ENCODE measurements at places on chromosomes 5 and 9.

GRCh38 chr9:123266655-123267399 is 1.6 kb downstream of the STRBP start:
- no peak for DNase-seq

DNA sequence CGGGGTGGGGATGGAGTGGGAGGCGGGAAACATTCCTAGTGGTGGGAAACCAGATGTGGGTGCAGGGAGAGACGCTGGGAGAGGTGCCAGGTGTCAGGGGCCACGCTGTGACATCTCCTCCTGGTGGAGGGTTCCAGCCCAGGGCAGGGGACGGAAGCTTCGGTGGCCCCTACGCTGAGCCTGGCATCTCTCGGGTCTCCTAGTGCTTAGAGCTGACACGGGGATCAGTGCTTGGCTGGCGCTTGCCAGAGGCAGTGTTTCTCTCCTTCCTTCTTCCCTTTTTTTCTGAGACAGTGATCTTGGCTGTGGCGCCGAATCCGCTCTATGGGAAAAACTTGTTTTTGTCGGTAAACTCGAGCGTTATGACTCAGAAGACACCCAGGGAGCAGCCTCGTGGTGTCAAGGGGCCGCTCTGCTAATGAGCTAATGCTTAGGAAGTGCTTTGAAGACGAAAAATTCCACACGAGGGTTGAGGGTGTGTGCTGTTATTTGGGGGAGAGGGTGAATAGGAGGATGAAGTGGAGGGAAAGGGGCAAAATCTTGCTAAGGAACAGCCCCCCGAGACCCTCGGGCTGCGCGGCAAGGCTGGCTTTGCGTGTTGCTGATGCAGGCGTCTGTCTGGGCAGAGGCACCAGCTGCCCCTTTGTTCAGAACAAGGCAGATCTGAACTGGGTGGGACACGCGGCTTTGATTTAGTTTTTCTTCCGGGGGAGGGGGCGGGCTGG is 20.4 kb upstream of the IER5L start:
- DNase-seq, result peak; percentile 76

GRCh38 chr5:83914662-83915418 is 194.2 kb upstream of the HAPLN1 start:
- peak; percentile 43 for DNase-seq

DNA sequence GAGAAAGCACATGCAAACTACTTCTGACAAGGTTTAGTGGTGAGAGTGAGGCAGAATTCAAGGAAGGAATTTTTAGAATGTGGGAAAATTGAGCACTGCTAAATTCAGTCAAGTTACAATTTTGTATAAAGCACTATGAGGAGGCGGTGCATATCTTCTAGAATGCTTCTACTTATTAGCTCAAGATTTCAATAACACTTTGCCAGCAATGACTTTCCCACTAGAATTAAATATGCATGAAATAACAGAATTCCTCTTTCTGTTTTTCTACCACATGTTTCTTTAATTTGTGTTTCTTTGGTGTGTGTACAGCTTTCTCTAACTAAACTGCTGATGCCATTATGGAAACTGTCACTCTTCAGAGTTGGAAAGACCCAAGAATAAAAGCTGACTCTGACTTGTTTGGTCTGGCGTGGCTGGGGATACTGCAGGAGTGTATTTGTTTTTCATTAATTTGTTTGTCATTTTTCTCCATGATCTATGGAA is 163.5 kb downstream of the ARSB start:
- DNase-seq, result no peak

- DNase-seq, result no peak
Measured at GRCh38 chr9:6218099-6218502, 2.5 kb downstream of the IL33 start.

- DNase-seq, result no peak
Measured at GRCh38 chr9:83937861-83938455, 16.7 kb upstream of the KIF27 start.

- DNase-seq, result no peak
Measured at GRCh38 chr5:6393596-6394194, 15.3 kb upstream of the MED10 start.

DNA sequence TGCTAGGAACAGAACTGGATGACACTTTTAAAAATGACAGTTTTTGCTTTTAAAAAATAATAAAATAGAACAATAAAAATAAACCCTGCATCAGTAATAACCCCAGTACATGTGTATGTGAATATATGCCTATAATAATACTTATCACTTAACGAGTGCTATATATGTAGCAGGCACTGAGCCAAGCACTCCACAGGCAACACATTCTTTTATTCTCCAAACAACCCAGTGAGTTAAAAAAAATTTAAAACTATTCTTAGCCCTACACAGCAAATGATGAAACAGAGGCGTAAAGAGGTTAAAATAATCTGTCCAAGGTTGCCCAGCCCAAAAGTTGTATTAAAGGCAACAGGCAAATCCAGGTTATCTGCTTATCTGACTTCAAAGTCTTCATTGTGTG is 124.5 kb upstream of the SMIM23 start:
- no peak for DNase-seq

DNA sequence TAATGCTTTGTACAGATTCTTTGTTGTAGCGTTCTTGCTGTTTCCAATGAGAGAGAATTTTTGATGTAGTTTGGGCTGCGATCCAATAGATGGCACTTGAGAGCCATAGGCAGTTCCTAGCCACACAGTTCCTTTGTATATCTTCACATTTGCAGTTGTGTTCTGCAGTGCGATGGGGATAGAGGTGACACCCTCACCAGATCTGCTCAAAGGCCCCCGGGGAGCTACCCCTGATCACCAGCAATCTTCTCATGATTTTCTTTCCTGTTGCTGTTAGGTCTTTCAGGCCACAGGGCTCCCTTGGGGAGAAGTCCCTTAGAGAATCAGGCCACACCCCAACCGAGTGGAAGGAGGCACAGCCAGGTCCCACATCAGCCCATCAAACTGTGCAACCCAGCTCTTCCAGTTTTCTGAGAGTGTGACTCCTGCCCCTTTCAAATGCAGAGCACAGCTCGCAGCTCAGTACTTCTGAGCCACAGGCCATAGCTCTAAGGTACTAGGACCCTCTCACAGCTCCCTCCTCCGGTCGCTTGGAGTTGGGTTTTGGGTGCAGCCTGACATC is 353.7 kb downstream of the SLCO4C1 start:
- DNase-seq, result no peak

DNA sequence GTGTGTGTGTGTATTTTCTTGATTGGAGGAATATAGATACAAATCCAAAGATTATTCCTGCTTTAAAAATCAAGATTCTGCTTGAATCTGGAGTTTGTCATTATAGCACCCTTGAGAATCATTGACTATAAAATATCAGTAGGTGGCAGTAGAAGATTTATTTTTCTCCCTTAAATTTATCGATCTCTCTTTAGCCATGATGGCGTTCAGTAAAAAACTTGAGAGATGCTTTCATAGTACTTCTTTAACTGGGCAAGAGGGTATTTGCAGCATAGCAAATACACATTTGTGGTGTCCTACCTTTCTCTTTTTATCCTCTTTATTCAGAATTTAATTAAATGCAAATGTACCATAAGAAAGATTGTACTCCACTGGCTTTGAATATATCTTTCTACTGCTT is 307.7 kb downstream of the ADGRV1 start:
- DNase-seq, result no peak

Data from right cardiac atrium (tissue), 5 donors.